ENCODE measurements at places on chromosomes 12 and 14.

- DNase-seq = no peak
Observed at GRCh38 chr14:75648066-75648838, 12.4 kb downstream of the ERG28 start.

DNA sequence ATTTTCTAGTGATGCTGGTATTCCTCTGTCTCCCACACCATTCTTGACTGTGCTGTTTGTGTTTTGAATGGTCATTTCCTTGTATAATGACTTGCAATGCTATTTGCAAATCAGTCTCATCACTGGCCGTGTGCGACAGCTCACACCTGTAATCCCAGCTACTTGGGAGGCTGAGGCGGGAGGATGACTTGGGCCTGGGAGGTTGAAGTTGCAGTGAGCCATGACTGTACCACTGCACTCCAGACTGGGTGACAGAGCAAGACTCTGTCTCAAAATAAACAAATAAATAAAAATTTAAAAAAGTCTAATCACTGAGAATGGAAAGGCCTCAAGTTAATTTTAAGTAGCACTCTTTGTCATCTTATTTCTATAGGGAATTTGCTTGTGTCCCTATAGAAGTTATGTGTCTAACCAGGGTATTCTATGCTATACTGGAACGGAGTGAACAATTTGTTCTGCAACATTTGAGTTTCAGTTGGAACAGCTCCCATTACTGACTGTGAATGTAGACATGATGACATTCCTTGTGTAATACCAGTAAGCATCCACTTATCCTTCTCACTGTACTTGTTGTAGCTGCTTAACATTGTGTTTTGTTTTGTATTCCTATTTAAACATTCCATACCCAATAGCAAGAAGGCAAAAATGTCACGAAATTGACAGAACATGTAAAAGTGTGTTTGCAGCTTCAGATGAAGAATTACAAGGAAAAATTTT lies 126.3 kb downstream of the MGST1 start:
- no peak for DNase-seq

- no peak for DNase-seq
Observed at GRCh38 chr12:47711448-47711847, 5.6 kb upstream of the RPAP3 start.

- no peak for DNase-seq
Observed at GRCh38 chr12:83559650-83560049, 872.9 kb downstream of the TMTC2 start.

DNA sequence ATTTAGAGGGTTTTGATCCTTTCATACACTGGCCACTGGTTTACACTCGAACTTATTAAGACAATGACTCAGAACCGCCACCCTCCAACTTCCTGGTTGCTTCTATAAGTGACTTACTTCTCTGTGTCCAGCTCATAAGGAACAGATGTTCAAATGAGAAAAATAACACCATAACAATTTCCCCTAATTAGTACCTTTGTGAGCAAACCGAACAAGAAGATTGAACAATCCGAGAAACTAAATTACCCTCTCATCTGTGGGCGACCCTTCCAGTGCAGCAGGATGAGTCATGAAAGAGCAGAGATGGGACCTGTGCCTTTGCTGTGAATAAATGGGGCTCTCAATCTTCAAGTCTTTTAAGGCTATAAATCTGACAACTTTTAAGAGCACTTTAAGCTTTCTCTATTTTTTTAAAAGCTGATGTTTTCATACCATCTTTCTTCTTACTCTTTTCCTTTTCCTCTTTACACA lies 146.8 kb upstream of the RASSF8 start:
- no peak for DNase-seq

GRCh38 chr14:101982621-101983020 lies 18.2 kb downstream of the DYNC1H1 start:
- DNase-seq = no peak

DNA sequence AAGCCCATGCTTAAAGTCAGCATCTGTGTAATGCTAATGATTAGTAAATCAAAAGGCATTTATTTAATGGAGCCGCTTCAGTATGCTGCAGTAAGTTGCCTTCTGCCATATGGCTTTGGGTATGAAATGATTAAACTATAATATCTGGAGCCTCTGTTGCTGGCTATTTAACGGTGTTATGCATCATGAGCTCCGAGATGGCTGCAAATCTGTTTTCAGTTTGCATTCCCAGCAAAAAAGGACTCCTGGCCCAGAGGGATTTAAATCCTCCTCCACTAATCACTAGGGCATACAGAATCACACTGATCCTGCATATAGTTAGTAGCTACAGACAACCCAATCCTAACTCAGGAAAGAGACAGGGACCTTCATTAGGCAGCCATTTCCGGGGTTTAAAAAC lies 171.5 kb upstream of the EEA1 start:
- DNase-seq = no peak

DNA sequence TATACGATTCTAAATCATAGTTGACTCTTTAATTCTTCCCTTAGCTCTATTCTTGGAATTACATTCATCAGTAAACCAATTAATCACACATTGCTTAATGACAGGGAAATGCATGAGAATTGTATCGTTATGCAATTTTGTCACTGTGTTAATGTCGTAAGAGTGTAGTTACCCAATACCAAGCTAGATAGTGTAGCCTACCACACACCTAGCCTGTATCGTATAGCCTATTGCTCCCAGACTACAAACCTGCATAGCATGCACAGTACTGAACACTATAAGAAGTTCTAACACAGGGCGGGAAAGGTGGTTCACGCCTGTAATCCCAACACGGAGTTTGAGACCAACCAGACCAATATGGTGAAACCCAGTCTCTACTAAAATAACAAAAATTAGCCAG lies 24.7 kb downstream of the HNRNPC start:
- no peak for DNase-seq

GRCh38 chr12:71655495-71655894 lies 8.2 kb downstream of the ZFC3H1 start:
- no peak for DNase-seq

Measured in stimulated activated CD8-positive, alpha-beta memory T cell treated with anti-CD3 and anti-CD28 coated beads, Interleukin-2, amount 100 ng/mL, for 1 hour (primary cell).